GM23248 (cell line): ENCODE measurements at places on chromosomes 2 and 18. TPM values are rescaled to one million over a fixed set of nuclear protein-coding genes. Genes with fewer than 3 reads are reported as not detected.

VWC2L gene
- not detected in 2 replicates for total RNA-seq

DNA sequence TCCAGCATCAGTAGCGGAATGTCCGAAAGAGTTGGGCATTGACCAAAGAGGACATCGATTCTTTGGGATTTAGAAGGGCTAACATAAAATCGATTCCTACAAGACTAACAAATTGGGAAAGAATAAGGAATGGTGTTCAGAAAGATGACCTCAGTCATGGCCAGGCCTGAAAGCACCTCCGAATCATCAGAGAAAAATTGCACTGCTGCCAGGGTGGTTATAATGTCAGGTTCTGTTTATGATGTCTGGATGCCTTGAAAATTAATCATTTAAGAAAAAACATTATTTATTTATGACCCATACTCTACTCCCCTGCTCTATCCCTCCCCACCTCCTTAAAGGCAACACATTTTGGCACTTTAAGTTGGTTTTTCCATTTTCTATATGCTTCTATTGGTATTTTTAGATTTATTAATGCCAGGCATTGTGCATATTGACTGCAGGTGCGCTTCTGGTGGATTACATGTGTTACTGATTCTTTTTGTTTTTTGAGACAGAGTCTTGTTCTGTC is 104.7 kb downstream of the MYCN start:
- no peaks in the 10 kb centered on the region for H3K27me3 ChIP-seq
- H3K27ac ChIP-seq: no peak overlapping the region
- DNase-seq: no peak
- no peak overlapping the region for H3K4me3 ChIP-seq
- no peaks in the 10 kb centered on the region for H3K36me3 ChIP-seq

- peak; percentile 75 for DNase-seq
- no peak overlapping the region for H3K27ac ChIP-seq
- no peaks in the 10 kb centered on the region for H3K36me3 ChIP-seq
Observed at GRCh38 chr2:169109502-169110409, 40.4 kb downstream of the DHRS9 start.

DNA sequence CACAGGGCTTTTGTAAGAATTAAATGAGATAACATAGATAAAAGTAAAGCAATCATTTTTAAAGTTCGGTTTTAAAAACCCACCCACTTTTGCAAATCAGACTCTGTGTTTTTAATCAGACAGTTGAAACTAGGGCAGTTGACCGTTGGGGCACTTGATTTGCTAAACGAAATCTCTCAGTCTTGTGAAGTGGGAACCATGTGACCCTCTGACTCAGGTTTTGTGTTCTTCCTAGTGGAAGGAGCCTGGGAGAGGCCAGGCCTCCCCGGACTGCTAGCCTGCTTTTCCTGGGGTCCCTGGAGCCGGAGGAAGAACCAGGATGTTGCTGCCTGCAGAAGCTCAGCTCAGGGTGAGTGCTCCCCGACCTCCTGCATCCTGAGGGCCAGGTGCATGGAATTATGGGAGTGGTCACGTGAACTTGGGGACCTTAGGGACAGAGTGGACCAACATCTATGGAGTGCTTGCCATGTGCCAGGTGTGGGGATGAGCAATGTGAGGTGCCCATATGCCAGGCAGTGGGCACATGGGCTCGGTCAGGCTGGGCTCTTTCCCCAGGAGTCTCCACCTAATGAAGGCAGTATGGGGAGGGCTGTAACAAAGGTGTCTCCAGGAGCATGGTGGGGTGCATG is 3.9 kb downstream of the C2orf72 start:
- peaks cover 35% of the 10 kb centered on the region for H3K27me3 ChIP-seq
- H3K27ac ChIP-seq: no peak overlapping the region
- H3K4me3 ChIP-seq: no peak overlapping the region
- no peaks in the 10 kb centered on the region for H3K4me1 ChIP-seq
- no peaks in the 10 kb centered on the region for H3K36me3 ChIP-seq
- DNase-seq: no peak
